ENCODE measurements at places on chromosomes 11 and 22.

GRCh38 chr11:59429924-59430516, 3.8 kb upstream of the OR5A2 start:
- DNase-seq = no peak

DNA sequence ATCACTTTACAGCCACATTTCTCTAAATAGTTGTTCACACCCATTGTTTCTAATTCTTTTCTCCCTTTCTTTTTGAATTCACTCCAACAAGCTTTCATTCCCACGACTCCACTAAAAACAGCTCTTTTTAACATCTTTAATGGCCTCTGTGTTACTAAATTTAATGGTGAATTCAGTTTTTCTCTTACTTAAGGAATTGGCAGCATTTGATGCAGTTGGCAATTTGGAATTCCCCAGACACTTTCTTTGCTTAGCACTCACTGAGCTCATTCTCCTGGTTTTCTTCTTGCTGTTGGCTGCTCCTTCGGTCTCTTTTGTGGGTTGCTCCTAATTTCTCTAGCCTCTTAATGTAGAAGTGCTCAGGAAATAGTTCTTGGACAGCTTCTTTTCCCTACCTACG, 40.5 kb upstream of the OR9Q1 start:
- no peak for DNase-seq

DNA sequence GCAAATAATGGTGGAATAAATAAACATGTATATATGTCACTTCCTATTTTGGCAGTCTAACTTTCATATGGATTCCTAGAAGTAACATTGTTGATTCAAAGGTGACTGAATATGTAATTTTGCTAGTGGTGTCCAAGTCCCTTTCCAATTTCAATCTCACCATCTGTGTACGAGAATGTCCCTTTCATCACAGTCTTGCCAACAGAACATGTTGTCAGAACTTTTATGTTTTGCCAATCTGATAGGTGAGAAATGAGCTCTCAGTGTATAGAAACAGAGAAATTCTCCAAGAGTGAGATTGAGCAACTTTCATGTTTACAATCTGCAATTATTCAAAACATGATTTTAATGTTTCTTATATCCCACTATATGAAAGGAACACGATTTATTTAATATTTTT, 167.5 kb downstream of the CNTN5 start:
- DNase-seq = no peak

- no peak for DNase-seq
These were observed 239.0 kb downstream of the TENM4 start for GRCh38 chr11:79201677-79202347.

DNA sequence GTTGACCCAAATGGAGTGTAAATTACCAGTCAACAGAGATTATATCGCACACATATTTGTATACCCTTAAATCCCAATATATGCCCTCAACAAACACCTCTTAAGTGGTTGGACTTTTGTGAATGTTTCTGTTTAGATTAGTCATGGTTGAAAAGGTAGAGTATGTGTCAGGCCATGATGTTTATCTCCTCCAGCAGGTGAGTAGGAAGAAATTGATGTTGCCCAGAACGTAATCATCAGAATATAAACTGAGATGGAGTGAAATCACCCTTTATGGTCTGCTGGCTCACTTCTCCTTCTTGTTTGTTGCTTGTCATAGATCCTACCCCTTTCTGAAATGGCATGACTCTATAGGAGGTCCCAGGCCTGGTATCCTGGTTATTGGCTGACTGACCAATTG, 431.8 kb downstream of the ETS1 start:
- DNase-seq = no peak

DNA sequence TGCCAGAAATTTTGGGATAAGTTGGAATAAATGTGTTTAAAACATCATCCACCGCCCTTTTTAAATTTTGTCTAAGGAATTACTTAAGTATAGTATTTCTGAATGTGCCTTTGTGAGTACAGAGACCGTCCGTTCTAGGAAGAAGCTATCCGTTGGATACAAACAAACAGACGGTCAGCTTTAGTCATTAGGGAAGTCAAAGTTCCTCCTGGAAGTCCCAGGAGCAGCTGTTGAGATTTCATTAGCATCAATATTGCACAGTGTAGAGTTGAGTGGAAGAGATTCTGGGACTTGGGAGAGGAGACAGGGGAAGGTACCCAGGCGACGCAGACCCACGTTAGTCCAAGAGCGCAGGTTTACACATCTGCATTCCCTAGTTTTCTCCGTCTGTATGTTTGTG, 15.7 kb upstream of the ADSL start:
- no peak for DNase-seq

DNA sequence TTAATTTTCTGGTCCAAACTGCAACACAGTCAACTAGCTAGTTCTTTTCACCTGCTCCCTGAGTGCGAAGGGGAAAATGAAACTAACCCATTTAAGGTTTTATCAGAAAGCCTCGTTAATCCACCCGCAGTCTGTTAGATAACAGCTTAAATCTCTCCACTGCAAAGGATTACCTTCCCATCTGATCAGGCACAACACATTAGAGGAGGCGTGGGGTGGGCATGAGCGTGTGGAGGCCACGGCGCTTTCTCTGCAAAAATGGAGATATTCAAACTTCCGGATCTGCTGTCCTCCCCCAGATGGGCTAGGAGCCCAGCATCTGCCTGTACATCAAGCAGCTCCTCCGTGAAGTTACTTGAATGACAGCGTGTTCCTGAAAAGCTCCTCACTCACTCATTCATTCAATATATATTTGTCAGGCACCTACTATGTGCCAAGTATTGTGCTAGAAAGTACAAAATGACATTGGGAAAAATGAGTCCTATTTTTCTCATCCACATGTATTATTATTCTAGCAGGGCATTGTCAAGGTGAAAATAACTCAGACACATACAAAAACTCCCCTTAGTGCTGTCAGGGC, 13.5 kb upstream of the ANKK1 start:
- no peak for DNase-seq

- no peak for DNase-seq
These were observed 32.2 kb downstream of the ELMOD1 start for GRCh38 chr11:107623183-107623582.

GRCh38 chr11:120065876-120066275, 72.0 kb downstream of the TRIM29 start:
- DNase-seq = no peak

GRCh38 chr22:20494978-20495860, at the start of gene KLHL22:
Gene KLHL22, minus strand, starts transcription at chr22:20495795. Its CDS starts 6,584 bp downstream, at chr22:20489211.
- no peak for DNase-seq

GRCh38 chr11:117449111-117449693, 121.5 kb downstream of the CEP164 start:
- no peak for DNase-seq

DNA sequence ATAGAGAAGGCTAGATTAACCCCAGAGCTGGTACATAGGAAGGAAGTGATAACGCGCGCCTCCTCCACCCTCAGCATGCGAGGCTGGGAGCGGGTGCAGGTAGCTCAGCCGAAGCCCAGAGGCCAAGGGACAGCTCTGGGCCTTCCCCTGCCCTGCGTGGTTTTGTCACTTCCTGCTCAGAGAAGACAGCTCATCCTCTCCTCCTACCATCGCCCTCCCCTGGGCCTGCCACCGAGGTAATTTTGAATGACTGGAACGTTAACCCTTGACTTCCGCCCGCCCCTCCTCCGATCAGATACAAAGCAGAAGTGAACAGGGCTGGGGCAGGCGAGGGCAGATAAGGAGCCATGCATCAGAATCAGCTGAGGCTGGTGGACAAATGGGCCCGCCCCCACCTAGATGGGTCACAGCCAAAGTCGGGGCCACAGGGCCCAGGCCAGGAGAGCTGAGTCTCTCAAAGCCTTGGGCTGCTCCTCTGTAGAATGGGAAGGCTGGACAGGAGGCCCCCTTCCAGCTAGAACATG, 1.6 kb downstream of the RAC2 start:
- no peak for DNase-seq

DNA sequence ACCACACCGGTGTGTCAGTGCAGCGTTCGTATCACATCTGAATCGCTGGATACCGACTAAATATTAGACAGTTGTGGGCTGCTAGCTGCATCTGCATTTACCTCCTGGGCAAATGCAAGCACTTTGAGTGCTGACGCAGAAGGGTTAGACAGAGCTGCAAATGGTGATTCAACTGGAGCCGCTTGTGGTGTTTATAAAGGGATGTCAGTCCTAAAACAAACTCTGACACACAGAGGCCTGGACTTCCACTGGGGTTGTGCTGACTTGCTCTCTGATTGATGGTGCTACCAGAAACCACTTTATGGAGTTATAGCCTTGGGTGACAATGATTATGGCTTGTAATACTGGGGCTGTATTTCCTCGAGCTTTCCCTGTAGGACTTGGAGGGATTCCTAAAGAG, 374.4 kb downstream of the NTM start:
- no peak for DNase-seq

- DNase-seq = no peak
These were observed 1.7 kb upstream of the RASSF10 start for GRCh38 chr11:13007182-13008060.

DNA sequence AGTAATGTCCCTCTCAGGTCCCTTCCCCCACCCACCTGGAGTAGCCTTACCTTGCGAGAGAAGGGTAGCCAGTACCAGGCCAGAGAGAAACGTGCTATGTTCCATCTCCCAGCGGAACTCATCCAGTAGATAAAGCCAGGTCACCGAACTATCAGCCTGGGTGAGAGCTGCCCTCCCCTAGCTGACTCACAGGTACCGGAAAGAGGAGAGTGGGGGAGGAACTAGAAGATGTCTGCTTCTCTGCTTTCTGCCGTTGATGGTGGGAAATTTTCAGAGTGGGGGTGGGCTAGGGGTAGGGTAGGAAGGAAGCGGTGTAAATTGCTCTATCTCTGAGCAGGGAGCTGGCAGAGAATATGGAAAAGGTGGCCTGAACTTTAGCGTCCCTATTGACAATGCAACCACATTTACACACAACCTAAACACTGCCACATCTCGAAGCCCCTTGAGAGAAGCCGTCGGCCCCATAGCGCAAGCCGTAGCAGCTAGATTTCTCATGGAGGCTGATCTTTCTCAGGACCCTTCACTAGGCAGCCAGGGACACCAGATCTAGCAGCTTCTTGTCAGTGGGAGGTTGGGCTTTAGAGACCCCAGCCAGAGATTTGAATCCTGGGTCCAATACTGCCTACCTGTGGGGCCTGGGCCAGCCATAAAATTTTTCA, at the start of gene CD3D:
CD3D (minus strand) TSS at position 203 of the 659 bp plus-strand sequence; CDS start at position 105, 98 bp downstream.
- DNase-seq = no peak

GRCh38 chr22:27778294-27779090, 23.1 kb downstream of the MN1 start:
- no peak for DNase-seq

DNA sequence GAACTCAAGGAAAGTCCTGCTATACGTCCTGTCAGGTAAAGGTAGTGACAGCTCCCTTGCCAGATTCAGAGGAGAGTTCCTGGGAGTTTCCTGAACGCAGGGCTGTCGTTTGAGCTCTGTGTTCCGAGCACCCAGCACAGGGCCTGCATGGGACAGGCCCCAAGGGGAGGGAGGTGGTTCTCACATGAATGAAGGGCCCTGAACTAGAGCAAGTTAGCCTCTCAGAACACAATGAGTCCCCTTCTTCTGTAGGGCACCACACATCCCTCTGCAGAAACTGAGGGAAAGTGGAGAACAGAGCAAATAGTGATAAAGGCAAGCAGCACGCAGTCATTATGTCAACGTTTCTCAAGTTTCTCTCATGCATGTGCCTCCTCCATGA, 35.3 kb downstream of the NEU3 start:
- DNase-seq = no peak

- DNase-seq = no peak
These were observed 15.5 kb upstream of the OR52K1 start for GRCh38 chr11:4466871-4467442.
